ENCODE measurements at places on chromosomes 7 and 10.
A peak's percentile ranks its signal among the peaks of the same experiment; 100 is the strongest.

GRCh38 chr10:104809288-104810090, 168.4 kb downstream of the SORCS3 start:
- DNase-seq: no peak

GRCh38 chr10:86956195-86956847, 1.1 kb downstream of the MMRN2 start:
- DNase-seq: no peak

- no peak for DNase-seq
Measured at GRCh38 chr10:63573068-63573697, 52.0 kb downstream of the REEP3 start.

GRCh38 chr7:134690016-134690415, 43.4 kb downstream of the BPGM start:
- DNase-seq: no peak

GRCh38 chr10:92411406-92411805, 120.4 kb downstream of the MARCHF5 start:
- DNase-seq: no peak

- DNase-seq: no peak
Measured at GRCh38 chr7:114851406-114852061, 70.4 kb upstream of the MDFIC start.

DNA sequence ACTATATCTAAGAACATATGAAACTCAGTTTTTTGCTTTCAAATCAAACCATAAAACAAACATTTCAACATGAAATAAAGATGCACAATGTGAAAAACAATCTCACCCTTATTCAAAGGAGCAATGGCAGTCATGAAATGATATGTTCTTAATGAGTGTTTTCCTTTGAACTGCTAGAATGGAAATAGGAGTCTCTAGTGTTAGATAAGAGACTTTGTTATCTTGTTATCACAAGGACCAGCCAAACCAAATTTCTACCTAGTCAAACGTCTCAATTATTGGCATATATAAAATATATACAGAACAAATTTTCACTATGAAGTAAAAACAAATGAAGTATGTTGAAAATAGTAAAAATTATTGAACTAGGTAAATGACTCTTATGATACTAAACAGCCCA, 1.2 kb downstream of the VPS41 start:
- DNase-seq: no peak

GRCh38 chr10:104036069-104036384, 49.7 kb downstream of the COL17A1 start:
- DNase-seq: no peak

- DNase-seq: no peak
Measured at GRCh38 chr7:112372101-112372500, 78.2 kb upstream of the IFRD1 start.

- no peak for DNase-seq
Measured at GRCh38 chr10:14389981-14390590, 59.4 kb upstream of the FRMD4A start.

- DNase-seq: no peak
Measured at GRCh38 chr7:34070511-34071323, 165.4 kb downstream of the BMPER start.

DNA sequence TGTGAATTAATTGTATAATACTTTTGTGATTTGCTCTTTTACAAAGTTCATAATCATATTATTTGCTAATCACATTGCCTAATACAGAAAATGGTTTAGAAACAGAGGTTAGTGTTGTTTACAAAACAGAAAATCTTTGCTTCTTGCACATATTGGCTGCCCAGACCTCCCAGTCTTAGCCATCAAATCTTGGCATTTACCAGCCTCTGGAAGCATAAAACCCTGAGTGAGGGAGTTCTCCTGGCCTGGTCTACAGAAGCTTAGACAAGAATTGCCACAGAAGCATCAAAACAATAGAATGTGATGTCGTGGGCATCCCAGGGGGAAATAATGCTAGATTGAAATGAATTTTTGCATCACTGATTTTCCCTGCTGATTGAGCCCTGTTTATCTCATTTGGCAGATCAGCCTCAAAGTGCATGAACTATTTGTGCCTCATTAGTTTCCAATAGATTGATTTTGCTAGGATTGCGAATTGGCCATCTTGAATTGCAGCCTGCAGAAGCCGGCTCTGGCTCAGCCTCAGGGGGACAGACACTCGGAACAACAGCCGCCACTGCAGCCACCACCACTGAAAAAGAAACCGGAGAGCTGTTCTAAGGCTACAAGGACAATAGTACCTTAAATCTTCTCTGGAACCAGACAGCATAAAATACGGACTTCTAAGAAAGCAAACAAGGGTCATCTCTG, 11.1 kb upstream of the SORBS1 start:
- no peak for DNase-seq

GRCh38 chr10:17066000-17066399, 63.6 kb downstream of the CUBN start:
- no peak for DNase-seq

DNA sequence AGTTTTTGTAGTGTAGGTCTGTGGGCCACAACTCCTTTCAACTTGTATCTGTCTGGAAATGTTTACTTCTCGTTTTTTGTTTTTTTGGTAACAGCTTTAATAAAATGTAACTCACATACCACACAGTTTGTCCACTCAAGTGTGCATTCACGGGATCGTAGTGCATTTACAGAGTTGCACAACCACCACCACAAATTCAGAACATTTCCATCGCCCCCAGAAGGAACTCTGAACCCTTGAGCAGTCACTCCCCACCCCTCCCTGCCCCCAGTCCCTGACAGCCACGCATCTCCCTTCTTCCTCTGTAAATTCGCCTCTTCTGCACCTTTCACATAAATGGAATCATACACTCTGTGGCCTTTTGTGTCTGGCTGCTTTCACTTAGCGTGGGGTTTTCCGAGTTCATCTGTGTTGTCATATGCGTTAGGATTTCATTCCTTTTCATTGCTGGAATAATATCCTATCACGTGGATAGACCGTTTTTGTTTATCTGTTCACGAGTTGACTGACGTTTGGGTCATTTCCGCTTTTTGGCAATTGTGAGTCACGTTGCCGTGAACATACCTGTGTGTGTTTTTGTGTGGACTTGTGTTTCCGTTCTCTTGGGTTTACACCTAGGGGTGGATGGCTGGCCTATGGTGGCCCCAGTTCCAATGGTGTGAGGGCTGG, 10.3 kb downstream of the JAKMIP3 start:
- no peak for DNase-seq

- DNase-seq: no peak
Measured at GRCh38 chr10:77315496-77316129, 322.0 kb downstream of the KCNMA1 start.

DNA sequence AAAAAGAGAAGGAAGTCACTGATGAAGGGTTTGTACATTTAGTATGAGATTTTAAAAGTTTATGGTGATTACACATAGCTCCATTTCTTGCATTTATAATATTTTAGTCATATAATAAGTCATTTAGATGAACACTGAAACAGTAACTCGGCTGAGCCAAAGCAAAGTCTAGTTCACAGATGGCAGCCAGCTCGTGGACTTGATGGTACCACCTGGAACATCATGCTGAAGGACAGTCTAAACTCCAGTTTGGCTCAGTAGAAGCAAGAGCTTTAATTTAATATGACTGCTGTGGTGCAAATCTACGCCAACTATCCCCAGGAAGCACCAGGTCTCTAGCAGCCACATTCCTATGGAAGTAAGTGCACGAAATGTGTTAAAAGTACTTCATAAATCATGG, 16.4 kb downstream of the SRI start:
- DNase-seq: no peak

DNA sequence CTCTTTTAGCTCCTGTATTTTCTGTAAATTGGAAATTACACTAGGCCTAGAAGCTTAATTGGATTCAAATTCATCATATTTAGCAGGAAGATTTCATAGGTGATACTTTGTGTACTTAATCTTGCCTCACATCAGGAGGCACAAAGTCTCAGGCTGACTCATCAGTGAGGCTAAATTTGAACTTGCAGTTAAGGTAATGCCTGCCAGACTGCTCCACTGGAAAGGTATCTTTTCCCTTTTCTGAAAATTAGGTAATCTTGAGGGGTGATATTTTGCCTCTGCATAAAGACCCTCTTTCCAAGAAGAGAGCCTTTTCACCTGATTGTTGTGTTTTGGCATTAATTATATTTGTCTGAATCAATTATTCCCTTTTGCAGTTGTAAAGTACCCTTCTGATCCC, 14.6 kb downstream of the PPIA start:
- DNase-seq: no peak

DNA sequence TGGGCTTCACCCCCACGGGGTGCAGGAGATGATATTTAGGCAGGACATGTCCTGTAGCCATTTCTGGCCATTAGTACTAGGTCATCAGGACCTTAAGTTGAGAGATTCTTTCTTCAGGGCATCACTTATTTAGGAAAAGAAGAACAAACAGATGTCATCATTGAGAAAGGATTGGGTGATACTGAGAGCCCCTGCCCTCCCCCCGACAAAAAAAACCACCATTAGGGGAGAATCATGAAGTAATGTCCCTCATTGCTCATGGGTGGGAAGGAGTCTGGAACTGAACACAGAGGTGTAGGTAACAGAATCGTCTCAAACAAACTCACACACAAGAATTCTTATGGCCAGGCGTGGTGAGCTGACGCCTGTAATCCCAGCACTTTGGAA, 6.4 kb upstream of the ORAI2 start:
- DNase-seq: no peak

- DNase-seq: no peak
Measured at GRCh38 chr7:2307690-2308107, 6.5 kb downstream of the SNX8 start.

DNA sequence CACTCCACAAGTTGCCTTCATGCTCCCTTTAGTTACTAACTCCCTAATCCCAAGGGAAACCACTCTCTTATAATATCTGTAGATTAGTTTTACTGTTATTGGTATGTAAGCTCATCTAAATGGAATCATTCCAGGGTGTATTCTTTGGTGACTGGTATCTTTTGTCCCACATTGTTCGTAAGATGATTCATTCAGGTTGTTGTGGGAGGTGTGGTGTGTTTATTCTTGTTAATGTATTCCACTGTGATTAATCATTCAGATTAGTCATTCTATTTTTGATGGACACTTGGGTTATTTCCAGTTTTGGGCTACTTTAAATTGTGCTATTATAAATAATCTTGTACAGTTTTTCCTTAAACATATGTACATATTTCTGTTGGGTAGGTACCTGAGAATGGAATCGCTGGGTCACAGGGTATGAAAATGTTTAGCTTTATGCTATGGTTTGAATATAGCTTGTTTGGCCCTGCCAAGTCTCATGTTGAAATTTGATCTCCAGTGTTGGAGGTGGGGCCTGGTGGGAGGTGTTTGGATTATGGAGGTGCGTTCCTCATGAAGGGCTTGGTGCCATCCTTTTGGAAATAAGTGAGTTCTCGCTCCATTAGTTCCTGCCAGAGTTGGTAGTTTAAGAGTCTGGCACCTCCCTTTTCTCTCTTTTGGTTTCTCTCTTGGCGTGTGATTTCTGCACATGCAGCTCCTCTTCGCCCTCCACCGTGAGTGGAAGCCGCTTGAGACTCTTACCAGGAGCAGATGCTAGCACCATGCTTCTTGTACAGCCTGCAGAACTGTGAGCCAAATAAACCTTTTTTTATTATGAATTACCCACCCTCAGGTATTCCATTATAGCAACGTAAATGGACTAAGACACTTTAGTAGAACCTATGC, 13.8 kb downstream of the BTRC start:
- DNase-seq: no peak

- peak; percentile 1 for DNase-seq
Measured at GRCh38 chr7:10888861-10889260, 84.8 kb upstream of the PHF14 start.

DNA sequence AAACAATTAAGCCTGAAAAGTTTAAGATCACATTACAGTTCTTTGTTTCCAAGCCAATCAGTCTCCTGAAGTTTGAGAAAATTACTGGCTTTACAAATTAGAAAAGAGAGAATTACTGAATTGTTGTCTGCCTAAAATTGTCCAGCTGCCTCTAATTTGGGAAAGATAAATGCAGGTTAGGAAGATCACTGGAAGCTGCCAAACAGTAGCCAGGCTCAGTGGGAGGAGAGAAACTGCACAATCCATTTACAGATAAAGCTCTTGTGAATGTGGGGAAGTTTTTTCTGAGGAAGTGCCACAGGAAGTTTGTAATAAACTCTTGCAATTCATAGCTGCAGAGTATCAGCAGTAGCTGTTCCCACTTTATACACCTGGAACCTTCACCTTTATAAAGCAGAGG, 100.7 kb downstream of the IQUB start:
- DNase-seq: no peak

DNA sequence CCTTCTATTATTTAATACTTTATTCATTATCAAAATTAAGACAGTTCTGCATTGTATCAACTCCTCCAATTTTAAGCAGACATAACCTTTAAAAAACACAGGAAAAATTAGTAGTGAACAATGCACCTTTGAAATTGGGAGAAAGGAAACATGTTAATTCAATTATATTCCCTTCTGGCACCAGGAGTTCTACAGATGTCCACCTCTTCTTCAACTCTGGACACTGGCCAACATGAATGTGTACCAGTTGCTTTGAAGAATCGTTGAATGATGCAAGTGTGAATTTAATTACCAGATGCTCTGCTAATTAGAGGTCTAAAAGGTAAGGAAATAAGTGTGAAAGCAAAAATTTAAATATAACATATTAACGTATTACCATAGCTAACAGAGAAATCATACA, 206.7 kb upstream of the IGFBP3 start:
- no peak for DNase-seq

DNA sequence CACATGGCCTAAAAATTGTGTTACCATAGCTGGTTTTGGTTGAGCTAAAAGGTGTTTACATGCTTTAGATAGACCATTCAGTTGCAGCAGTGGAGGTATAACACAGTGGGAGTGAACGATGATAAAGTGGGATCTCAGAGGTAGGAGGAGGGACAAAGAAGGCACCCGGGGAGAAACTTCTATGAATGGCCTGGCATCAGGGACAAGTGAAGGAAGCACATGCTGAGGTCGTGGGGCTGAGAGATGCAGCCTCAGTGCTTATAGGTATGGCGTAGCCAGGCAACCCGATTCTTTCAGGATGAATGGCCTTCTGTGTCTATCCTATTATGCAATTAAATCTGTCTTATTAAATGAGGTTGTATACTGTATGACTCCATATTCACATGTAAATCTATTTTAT, 3.9 kb upstream of the CDK6 start:
- DNase-seq: no peak

GRCh38 chr10:29041616-29042015, 247.3 kb upstream of the LYZL1 start:
- no peak for DNase-seq

GRCh38 chr10:78578929-78579328, 489.8 kb upstream of the ZMIZ1 start:
- DNase-seq: no peak

DNA sequence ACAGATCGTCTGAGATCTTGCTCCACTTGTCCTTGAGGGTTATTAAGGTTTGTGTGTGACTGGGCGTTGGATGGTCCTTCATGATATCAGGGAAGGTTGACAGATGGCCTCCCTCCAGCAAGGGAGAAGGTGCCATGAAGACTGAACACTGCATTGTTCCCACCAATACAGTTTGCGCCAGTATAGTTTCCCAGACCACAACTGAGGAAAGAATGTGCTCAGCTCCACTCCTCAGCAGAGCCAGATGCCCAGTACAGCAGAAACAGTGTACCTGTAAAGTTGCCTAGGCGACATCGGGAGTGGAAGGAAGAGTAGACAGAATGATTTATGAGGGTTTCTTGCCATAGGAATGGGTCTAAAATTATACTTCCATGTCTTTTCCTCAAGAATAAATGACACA, 137.5 kb downstream of the ST7 start:
- no peak for DNase-seq

GRCh38 chr7:45328403-45328981, 170.9 kb downstream of the RAMP3 start:
- no peak for DNase-seq

GRCh38 chr7:117785431-117785830, 87.8 kb downstream of the CTTNBP2 start:
- no peak for DNase-seq

Measured in effector memory CD4-positive, alpha-beta T cell (primary cell).